GM12891 (cell line): ENCODE measurements at places on chromosomes 5 and 9.

- no peak for DNase-seq
Measured at GRCh38 chr9:2634153-2634552, 12.6 kb downstream of the VLDLR start.

DNA sequence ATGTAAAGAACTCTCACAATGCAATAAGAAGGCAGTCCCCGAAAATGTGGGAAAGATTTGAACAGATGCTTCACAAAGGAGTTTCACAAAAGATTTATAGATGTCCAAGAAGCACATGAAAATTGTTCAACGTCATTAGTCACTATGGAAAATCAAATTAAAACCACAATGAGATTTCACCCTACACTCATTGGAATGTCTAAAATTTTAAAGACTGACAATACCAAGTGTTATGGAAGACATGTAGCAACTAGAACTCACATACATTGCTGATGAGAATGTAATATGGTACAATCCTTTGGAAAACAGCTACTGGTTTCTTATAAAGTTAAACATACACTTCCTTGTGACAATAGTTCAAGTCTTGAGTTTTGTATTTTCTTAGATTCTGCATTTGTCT is 11.0 kb upstream of the RECK start:
- DNase-seq = no peak

DNA sequence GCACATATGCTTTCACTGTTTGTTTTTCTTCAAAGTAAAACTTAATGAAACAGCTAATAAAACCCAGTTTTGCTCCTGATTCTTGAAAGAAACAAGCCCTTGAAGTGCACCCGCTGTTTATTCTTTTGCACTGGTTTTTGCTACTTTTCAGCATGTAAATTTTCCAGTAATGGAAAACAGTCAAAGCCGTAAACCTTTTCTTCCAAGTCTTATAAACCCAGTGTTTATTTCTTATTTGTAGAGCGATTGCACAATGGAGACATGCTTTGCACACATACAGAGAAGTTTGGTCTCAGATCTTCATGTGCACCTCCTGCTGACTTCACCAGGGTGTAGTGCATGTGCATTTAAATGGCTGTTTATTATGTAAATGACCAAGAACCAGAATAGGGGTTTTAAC is 51.8 kb downstream of the ATG10 start:
- no peak for DNase-seq

DNA sequence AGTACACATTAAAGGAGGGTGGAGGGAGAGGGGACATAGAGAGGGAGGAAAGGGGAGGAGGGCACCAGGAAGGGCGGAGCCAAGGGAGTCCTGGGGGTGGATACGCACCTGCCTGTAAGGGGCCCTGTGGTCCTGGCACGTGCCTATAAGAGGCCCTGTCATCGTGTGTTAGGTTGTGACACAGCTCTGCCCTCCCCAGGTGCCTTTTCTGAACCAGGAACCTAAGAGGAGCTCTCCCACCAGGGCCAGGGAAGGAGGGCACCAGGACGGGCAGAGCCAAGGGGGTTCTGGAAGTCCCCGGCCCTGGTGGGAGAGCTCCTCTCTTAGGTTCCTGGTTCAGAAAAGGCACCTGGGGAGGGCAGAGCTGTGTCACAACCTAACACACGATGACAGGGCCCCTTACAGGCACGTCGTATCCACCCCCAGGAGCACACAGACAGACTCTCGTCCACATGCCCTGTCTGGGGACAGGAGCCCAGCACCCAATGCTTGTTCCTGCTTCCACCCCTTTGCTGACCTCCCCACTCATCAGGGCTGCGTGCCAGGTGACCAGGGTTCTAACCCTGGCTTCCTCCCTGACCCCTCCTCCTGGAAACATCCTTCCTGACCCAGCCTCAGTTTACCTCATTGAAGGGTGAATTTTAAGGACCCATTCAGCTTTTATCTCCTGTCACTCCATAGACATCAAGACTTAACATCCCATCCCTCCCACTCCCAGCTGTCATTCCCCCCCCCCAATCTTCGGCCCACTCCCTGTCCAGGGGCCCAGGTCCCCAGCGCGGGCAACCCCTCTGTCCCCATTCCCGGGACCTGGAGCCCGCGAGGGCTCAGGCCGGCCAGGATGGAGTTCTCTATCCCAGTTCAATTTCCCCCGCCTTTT is 12.9 kb upstream of the OLFM1 start:
- no peak for DNase-seq

- DNase-seq = no peak
Measured at GRCh38 chr9:99336005-99336404, 113.9 kb downstream of the SEC61B start.

DNA sequence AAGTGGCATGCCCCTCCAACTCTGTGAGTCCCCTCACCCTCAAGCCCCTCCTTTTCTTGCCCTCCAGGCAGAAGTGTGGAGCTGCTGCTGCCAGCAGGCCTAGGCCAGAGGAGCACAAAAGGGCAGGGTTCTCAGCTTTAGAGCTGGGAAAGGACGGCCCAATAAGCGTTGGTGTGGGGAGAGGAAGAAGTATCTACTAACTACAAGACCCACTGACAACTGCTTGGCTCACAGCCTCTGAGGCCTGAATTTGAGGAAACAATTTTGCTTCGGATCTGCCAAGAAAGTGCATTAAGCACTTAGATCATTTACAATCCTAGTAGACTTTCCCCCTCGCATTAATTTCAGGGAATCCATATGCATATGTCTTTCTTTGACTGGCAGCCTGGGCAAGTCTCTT is 179.4 kb downstream of the SNX18 start:
- DNase-seq = no peak

GRCh38 chr5:67168069-67168468 is 28.5 kb downstream of the CD180 start:
- no peak for DNase-seq

- no peak for DNase-seq
Measured at GRCh38 chr5:41527201-41527779, 16.9 kb upstream of the PLCXD3 start.

- DNase-seq = no peak
Measured at GRCh38 chr9:32877639-32878217, 94.4 kb downstream of the TMEM215 start.

DNA sequence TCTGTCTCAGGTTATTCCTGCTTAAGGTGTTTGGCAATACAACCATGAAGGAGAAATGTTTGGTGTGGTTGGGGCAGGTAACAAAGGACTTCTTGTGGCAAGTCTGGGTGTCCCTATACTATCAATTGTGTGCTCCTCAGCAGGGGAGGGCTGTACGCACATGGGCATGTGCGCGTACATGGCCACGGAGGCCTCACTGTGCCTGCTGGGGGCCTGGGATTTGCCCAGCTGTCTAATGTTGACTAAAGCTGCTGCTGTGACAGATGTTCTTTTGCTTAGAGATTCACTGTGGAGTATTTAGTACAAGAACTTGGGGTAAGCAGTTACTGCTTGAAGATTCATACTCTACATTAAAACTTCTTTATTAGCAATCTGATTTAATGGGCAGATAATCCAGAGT is 97.5 kb downstream of the HSPA4 start:
- no peak for DNase-seq

- no peak for DNase-seq
Measured at GRCh38 chr9:97575673-97576200, 57.4 kb downstream of the TSTD2 start.

DNA sequence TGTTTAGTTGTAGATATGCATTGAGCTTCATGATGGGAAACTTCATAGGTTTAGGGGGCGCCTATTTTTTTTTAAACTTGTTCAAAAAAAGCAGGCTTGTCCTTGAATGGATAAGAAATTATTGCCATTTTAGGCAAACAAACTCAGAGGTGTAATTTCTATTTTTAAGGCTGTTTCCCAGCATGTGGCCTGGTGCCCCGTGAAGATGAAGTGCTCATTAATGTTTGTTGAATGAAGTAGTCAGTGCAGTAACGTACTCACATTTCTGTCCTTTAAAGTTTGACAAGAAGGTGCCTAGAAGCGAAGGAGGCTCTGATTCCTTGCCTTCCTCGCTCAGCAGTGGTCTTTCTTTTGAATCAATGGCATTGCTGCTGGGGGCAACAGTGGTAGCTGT is 54.3 kb downstream of the ZNF618 start:
- DNase-seq = no peak
